ENCODE measurements at places on chromosomes 3 and 15.

GRCh38 chr3:113895964-113896363 is 51.8 kb upstream of the ZDHHC23 start:
- DNase-seq = no peak

DNA sequence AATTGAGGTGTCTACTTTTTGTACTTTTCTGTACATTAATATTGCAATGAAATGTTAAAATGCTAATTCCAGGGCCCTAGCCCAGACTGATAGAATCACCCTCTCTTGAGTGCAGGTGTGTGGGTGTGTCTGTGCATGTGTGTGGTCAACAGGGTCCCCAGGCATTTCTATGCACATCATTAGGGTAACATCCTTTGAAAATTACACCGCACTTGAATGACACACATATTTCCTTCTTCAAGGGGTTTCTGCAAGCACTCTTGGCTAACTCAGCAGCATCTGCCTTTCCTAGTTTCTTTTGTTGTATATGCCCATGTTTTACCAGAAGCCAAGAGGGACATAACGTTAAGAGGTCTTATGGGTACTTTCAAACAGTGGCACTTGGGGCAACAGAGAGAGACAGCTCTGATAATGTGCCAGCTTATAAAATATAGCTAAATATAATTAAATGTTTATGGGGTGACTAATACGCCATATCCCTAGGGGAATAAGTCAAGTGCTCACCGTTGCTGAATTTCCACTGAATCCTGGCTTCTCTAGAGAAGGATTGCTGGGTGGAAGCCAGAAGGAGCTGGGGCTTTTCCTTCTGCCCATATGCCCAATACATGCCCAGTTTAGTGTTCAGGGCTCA is 54.5 kb upstream of the LRIG1 start:
- DNase-seq = no peak

GRCh38 chr15:39211108-39211979 is 369.5 kb upstream of the THBS1 start:
- no peak for DNase-seq

DNA sequence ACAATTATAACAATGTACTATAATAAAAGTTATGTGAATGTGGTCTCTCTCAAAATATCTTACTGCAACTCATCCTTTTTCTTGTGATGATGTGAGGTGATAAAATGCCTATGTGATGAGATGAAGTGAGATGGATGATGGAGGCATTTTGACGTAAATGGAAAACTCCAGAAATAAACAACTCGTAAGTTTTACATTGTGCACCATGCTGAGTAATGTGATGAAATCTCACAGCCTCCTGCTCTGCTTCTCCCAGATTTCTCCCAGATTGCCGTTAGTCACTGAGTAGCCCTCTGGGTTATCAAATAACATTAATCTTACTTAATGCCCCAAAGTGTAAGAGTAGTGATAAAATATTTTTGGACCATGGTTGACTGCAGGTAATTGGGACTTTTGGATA is 64.8 kb upstream of the SLCO2A1 start:
- DNase-seq = no peak

- DNase-seq = no peak
These were observed 127.1 kb downstream of the KCNMB2 start for GRCh38 chr3:178663201-178663934.

DNA sequence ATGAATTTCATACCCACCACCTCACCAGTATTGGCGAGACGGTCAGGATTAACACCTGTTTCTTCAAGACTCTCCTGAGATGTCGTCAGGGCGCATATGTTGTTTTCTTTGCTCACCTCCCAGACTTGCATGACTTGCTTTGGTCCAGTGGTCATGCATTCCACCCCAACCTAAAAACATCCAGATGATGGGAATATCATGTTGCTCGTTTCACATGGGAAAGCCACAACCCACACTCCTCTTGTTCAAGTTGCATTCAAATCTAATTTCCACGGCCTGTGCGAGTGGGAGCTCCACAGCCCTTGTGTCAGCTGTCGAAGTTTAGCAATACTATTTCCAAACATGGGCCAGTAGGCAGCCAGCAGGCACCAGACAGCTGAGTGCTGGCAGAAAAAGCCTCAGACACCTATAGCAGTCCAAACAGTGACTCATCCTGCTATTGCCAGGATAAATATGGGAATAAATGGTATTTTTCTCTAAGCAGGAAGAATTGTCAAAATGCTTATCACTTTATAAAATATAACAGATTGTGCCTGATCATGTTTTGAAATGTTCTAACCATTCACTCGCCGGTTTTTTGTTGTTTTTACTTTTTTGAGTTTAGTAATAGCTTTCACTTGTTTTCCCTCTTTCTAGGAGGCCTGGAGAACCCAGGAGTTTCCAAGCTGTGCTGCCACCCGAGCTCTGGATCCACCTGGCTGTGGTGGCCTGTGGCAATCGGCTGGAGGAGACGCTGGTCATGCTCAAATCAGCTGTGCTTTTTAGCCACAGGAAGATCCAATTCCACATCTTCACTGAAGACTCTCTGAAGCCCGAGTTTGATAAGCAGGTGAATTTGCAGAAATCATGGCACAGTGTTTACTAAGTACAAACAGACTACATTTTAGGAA is 20.1 kb downstream of the GXYLT2 start:
- no peak for DNase-seq

DNA sequence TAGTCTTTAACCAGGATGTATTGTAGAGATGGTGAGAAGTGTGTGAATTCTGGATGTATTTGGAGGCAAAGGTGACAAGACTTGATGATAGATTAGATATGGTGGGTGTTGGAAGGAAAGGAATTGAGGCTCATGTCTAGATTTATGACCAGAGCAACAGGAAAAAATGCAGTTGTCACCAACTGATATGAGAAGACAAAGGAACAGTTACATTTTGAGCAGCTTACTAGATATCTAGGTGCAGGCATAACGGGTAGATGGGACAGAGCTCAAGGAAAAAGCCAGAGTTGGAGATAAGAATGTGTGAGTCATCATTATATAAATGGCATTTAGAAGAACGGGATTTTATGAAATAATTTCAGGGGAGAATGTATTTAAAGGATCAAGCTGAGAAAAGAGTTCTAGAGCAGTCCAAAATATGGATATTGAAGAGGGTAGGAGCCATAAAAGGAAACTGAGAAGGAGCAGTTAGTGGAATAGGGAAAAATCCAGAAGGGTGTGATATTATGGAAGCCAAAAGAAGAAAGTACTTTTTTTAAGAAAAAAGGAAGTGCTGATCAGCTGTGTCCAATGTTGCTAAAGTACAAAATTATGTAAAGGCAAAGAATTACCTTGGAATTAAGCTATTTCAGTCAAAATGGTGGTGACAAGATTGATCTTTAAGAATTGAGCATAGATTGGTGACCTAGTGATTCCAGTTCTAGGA is 262.5 kb downstream of the CGGBP1 start:
- DNase-seq = no peak

Measured in CD4-positive, alpha-beta T cell treated with Interleukin-17A for 1 hour (primary cell).